ENCODE measurements at places on chromosomes 7 and 10. TPM values are rescaled to one million over a fixed set of nuclear protein-coding genes. Genes with fewer than 3 reads are reported as not detected.

PRTFDC1 gene
- polyA plus RNA-seq, result not detected

ANKRD30A gene
- polyA plus RNA-seq, result not detected

HPS6 gene
- 36.2 TPM for polyA plus RNA-seq

CPED1 gene
- not detected for polyA plus RNA-seq

PCDH15 gene
- not detected for polyA plus RNA-seq

VPS37D gene
- polyA plus RNA-seq, result not detected

UCN3 gene
- polyA plus RNA-seq, result not detected

RPEL1 gene
- 0.10 TPM for polyA plus RNA-seq
